Activated T-helper 1 cell treated with anti-CD3 and anti-CD28 coated beads, Interleukin-12 subunit alpha, Interleukin-12 subunit beta, Interleukin-2, Interleukin-4 antibody, amounts not matched to agents 30 ng/mL and 10 ng/mL and 1 ng/mL, durations not matched to agents 14 hours and 24 hours and 36 hours (primary cell): ENCODE measurements at places on chromosomes 3 and 15.

- no peaks in the 10 kb centered on the region for H3K4me1 ChIP-seq
- no peak overlapping the region for H3K27ac ChIP-seq
- H3K36me3 ChIP-seq = no peaks in the 10 kb centered on the region
- no peak overlapping the region for H3K4me3 ChIP-seq
- no peaks in the 10 kb centered on the region for H3K27me3 ChIP-seq
- DNase-seq = no peak
Measured at GRCh38 chr3:175077216-175077615, 218.1 kb downstream of the NAALADL2 start.

DNA sequence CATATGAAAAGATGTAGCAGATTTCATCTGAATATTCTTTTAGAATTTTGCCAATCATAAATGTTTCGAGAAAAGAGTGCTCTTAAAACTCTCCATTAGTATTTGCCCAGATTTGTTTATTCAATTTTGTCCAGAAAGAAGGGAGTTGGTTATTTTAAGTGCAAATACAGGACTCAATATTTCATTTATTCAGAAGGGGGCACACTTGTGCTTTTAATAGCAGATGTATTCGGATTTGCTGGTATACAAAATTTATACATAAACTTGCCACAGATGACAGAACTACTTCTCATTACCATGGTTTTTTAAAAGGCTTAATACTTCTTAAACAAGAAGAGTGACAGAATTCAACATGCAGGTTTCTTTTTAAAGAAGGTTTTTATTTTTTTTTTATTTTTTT is 69.8 kb upstream of the GRM7 start:
- H3K4me1 ChIP-seq = no peaks in the 10 kb centered on the region
- no peak overlapping the region for H3K4me3 ChIP-seq
- H3K27ac ChIP-seq = no peak overlapping the region
- DNase-seq = no peak
- no peaks in the 10 kb centered on the region for H3K27me3 ChIP-seq

- H3K36me3 ChIP-seq = peaks cover 11% of the 10 kb centered on the region
- H3K27me3 ChIP-seq = no peaks in the 10 kb centered on the region
- peak; percentile 71 for DNase-seq
- peaks cover 87% of the 10 kb centered on the region for H3K4me1 ChIP-seq
- peak overlapping the region; percentile 77 for H3K27ac ChIP-seq
Measured at GRCh38 chr15:75042730-75043508, 19.5 kb downstream of the PPCDC start.

- no peak overlapping the region for H3K4me3 ChIP-seq
- no peaks in the 10 kb centered on the region for H3K27me3 ChIP-seq
- H3K27ac ChIP-seq = no peak overlapping the region
Measured at GRCh38 chr3:81726735-81727134, 34.7 kb downstream of the GBE1 start.

DNA sequence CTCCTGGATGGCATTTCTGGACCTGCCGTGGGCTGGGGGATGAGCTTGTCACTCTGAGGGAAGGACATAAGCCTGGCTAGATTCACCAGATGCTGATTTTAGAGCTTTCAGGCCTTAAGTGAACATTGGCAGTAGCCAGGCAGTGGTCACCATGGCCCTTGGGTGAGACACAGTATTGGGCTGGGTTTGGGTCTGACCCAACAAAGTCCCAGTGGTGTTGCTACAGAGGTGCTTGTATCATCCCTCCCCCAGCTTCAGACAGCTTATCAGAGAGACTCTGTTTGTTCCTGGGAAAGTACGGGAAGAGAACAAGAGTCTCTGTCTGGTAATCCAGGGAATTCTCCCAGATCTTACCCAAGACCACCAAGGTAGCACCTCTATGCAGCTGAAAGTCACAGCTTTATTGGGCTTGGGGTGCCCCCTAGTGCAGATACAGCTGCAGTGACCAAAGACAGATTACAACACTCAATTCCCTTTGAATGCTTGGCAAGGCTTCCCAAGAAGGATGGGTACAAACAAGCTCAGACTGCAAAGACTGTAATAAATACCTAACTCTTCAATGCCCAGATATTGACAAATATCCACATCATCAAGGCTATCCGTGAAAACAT is 9.8 kb upstream of the RUVBL1 start:
- H3K27ac ChIP-seq = no peak overlapping the region
- H3K4me1 ChIP-seq = no peaks in the 10 kb centered on the region
- H3K27me3 ChIP-seq = peaks cover 31% of the 10 kb centered on the region
- peak; percentile 28 for DNase-seq

DNA sequence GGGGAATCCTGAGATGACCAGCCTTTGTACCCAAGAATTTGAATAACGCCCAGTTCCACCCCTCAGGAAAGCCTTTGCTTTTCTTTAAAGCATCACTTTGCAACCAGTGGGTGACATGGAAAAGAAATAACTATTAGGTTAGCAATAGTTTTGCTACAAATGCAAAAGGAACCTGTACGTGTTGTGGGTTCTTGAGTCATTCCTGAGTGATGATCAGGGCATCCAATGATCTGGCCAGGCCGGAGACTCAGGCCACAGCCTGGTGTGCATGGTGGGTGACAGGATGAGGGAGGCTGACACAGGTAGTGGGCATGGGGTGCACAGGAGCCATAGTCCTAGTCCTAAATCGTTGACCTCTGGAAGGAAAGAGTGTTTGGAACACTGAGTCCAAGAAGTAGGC is 321.4 kb upstream of the IL12A start:
- H3K27ac ChIP-seq = no peak overlapping the region
- DNase-seq = no peak
- no peaks in the 10 kb centered on the region for H3K27me3 ChIP-seq
- H3K36me3 ChIP-seq = no peaks in the 10 kb centered on the region

DNA sequence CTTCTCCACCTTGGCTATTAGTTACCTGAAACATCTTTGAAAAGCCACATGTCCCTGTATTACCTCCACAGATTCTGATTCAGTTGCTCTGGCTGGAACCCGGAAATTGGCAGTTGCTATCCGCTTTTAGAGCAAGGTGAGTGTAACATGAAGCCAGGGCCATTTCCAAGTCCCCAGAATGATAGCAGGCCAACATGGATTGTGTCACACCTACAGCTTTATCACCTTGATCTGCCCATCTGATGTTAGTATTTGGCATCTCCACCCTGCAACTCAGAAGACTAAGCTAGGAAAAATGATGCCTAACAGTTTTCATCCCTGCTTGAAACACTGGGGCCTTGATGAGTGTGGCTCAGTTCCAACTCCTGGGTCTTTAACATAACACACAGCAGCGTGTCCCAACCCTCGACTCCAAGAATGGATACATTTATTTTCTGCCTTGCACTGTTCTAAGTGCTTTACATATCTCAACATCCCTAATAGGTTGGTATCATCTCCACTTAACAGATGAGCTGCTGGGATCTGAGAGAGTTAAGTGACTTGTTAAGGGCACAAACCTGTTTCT is 21.3 kb upstream of the NUDT16 start:
- H3K4me1 ChIP-seq = peaks cover 13% of the 10 kb centered on the region
- no peak for DNase-seq
- H3K27ac ChIP-seq = no peak overlapping the region
- H3K27me3 ChIP-seq = peaks cover 24% of the 10 kb centered on the region
- peaks cover 2% of the 10 kb centered on the region for H3K36me3 ChIP-seq

DNA sequence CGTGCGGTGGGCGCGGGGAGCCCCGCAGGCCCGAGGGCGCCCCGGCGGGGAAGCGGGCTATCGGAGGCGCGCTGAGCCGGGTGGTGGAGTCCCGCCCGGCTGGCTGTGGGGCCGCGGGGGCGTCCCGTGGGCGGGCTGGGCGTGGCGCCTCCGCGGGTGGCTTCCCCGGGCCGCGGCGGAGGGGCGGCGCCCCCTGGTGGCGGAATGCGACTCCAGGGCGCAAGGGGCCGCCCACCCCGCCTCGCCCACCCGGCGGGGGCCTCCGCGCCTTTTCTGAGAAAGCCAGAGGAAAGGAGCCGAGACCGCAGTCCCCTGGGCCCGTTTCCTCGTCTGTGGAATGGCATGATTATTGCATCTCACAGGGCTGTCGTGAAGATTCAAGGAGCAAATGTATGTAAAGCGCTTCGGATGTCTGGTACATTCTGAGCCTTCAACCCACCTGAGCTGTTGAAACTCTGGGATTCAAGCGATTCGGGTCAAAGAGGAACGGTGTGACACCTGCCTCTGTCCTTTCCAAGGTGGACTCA is 31.9 kb upstream of the RAB6B start:
- H3K4me3 ChIP-seq = peak overlapping the region; percentile 46
- H3K4me1 ChIP-seq = peaks cover 5% of the 10 kb centered on the region
- DNase-seq = peak; percentile 61
- no peak overlapping the region for H3K27ac ChIP-seq

- H3K27me3 ChIP-seq = no peaks in the 10 kb centered on the region
- peak overlapping the region; percentile 87 for H3K27ac ChIP-seq
- peaks cover 29% of the 10 kb centered on the region for H3K36me3 ChIP-seq
- peak overlapping the region; percentile 67 for H3K4me3 ChIP-seq
Measured at GRCh38 chr3:15271785-15272381, 60.5 kb downstream of the SH3BP5 start.

DNA sequence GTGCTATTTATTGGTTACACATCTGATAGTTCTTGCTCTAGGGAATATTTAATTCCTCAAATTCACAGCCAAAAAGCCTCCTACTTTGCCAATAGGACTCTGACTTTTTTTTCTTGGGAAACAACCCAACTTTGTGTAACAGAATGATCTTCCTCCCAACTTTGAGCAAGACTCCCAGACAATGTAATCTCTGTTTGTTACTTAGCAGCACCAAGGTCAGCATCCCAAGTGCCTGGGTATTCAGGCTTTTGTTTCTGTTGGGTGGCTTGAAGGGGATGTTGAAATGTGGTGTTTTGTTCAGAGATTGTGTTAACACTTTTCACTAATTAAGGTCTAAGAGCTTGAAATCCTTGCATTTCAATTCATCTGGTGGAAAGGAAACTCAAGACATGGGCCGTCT is 115.8 kb downstream of the ADAMTS9 start:
- no peaks in the 10 kb centered on the region for H3K4me1 ChIP-seq
- no peaks in the 10 kb centered on the region for H3K36me3 ChIP-seq
- H3K27me3 ChIP-seq = no peaks in the 10 kb centered on the region
- no peak overlapping the region for H3K27ac ChIP-seq

- no peaks in the 10 kb centered on the region for H3K4me1 ChIP-seq
- no peaks in the 10 kb centered on the region for H3K27me3 ChIP-seq
- no peak overlapping the region for H3K27ac ChIP-seq
Measured at GRCh38 chr3:138867996-138868395, 33.3 kb upstream of the PIK3CB start.

DNA sequence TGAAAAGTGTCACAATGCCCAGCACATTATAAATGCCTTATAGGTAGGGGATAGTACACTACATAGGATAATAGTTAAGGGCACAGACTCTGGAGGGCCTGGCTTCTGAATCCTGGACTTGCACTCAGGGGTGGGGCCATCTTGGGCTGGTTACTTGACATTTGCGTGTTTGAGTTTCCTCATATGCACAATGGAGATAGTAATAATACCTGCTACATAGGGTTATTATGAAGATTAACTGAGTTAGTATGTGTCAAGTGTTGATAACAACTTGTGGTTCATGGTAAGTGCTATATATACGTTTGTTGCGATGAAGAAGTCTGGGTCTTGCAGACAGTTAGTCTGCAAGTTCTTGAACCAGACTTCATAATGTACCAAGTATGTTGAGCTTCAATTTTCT is 37.0 kb downstream of the MITF start:
- no peak overlapping the region for H3K4me3 ChIP-seq
- no peaks in the 10 kb centered on the region for H3K4me1 ChIP-seq
- H3K27me3 ChIP-seq = no peaks in the 10 kb centered on the region
- no peak for DNase-seq
- H3K36me3 ChIP-seq = no peaks in the 10 kb centered on the region

DNA sequence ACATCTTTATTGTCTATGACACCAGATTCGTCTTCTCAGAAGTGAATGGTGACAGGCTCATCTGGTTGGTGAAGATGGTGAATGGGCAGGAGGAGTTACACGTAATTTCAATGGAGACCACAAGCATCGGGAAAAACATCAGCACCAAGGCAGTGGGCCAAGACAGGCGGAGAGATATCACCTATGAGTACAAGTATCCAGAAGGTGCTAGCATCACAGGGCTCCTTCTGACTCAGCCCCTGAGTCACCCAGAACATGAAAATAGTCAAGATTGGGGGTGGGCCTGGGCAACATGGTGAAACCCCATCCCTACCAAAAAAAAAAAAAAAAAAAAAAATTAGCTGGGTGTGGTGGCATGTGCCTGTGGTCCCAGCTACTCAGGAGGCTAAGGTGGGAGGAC is 32.6 kb downstream of the TGM4 start:
- no peaks in the 10 kb centered on the region for H3K4me1 ChIP-seq
- no peak overlapping the region for H3K4me3 ChIP-seq
- H3K27me3 ChIP-seq = peaks cover 9% of the 10 kb centered on the region

DNA sequence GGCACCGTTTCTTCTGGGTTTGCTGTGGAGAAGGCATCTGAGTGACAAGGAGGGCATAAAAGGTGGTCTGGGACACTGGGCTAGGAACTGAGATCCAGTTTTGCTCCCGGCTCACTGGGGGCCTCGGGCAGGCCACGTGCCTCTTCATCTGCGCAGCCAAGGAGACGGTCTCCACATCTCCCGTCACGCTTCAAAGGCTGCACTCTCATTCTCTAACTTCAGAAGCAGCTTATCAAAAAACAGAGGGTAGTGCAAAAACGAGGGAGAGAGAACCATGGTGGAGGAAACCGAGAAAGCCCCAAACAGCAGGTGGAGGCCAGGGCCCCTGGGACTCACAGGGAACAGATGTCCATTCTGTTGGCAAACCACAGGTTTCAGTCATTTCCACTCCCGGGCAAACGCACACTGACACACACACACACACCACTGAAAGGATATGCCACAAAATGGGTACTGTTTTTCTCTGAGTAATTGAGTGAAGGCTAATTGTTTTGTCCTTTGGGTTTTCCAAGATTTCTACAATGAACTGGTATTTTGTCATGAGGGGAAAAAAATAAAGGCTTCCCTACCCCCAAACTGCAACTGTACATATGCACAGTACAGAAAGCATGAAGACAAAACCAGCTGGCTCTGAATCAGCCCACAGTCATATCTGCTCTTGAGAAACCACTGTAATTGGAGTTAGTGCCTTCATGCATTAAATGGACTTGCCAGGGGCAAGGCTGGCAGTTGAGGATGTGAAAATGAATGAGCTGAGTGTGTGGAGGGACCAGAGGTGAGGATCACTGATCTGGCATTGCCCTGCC is 71.9 kb downstream of the MGLL start:
- no peak for DNase-seq
- H3K4me1 ChIP-seq = peaks cover 31% of the 10 kb centered on the region
- no peaks in the 10 kb centered on the region for H3K36me3 ChIP-seq
- peak overlapping the region; percentile 37 for H3K27ac ChIP-seq

DNA sequence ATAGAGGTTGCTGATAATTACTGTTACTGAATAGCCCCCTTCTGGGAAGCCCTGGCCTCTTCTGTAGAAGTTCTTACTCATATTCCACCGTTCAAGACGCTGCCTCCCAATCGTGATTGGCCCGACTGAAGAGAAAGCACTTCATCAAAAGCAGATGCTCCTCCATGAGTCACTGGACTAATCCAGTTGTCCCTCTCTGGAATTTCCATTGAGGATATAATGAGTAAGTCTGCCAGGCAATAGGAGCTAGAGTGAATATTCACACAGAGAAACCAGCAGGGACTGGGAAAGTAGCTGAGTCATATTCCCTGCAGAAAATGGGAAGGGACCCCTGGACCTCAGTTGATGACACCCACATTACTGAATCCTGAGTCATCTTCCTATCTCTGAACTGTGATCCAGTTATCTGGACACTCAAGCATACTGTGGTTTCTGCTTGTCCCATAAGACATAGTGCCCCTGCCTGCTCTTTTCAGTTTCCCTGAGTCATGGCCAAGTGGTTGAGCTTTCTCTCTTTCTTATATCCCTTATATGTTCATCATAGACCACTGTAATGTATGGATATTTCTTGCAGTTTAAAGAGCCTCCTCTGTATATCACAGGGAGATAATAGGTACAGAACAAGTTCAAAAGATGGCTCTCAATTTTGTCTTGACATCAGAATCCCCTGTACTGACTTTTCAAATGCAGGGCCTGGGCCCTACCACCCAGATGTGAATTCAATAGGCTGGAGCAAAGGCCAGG is 151.2 kb upstream of the CDIN1 start:
- no peaks in the 10 kb centered on the region for H3K27me3 ChIP-seq
- H3K27ac ChIP-seq = no peak overlapping the region
- H3K36me3 ChIP-seq = no peaks in the 10 kb centered on the region
- H3K4me3 ChIP-seq = no peak overlapping the region
